ENCODE measurements at places on chromosomes 11 and 22.

GRCh38 chr11:115803073-115803740 lies 299.0 kb upstream of the CADM1 start:
- DNase-seq, result no peak

DNA sequence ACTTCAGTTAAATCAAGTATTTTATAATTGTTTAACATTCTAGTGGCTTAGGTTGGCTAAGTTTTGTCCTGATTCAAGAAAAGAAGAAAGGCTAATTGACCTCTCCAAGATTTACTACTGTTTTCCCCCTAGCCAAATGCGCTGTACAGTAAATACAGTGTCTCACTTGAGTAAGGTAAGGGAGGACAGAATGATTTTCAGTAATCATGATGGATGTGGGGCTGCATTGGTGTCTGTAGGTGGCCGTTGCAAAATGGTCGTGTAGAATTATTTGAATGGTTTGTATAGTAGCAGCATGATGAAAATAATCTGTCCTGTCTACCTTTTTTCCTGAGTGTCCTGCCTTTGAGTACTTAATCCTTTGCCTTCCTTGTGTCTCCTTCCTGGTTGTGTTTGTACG lies 4.6 kb downstream of the CECR2 start:
- no peak for DNase-seq

GRCh38 chr11:6345366-6345765 lies 25.1 kb upstream of the CAVIN3 start:
- no peak for DNase-seq

DNA sequence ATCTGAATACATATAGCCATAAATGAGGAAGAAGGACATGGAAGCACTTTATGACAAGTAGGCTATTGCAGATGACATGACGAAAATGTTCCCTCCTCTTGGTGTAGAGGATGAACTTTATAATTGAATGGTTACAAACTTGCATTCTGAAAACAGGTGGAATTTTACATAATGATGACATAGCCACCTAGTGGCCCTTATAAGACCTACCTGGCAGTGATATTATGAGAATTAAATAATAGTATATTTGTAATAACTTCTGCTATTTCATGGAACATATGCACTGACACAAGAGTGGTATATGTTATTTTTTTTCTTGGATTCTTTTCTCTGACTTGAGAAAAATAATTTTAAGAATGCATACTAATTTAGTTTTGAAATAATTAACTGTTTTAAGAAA lies 22.9 kb downstream of the TRIM22 start:
- DNase-seq, result peak; percentile 48

- DNase-seq, result peak; percentile 23
Observed at GRCh38 chr11:8263109-8263768, 439 bp downstream of the LMO1 start.

DNA sequence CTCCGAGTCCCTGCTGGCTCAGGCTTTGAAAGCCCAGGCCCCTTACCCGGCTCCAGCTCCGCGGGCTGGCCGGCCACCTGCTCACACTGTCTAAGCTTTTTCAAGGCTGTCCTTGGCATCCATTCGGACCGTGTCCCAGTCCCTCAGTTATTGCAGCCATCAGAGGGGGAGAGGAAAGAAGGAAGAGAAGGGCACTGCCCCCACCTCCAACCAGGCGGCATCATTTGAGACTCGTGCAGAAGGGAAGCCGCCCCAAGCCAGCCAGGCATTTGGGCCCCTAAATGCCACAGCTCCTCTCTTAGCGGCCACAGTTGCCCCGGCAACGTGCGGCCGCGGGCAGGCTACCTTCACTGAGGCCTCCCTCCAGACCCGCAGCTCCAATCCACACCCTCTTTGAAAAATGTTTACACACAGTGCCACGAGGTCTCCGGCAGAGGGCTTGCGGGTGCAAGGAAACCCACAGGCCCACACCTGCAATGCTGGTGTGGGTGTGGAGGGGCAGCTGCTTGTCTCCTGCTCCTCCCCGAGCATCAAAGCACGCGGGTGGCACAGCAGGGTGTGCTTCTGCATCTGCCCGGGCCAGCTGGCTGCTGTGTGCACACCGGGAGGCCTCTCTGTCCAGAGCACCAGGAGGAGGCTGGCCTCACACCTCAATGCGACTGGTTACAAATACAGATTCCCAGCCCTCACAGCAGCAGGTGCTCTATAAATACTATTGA lies 124.4 kb downstream of the CTTN start:
- no peak for DNase-seq

DNA sequence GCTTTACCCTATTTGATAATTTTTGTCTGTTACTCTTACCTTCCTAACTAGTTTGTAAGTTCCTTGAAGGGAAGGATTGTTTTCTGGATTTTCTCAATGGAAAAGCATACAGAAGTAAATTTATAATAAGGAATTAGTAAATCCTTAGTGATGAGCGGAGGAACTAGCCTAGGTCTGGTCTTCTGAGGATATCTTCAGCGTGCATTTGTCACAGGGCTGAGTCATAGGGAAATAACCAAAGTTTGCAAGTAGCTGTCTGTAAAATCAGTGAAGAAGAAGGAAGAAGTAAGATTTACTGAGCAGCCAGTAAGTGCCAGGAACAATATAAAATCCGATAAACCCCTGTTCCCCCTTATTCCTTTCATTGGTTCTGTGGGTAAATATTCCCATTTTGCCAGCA lies 162.7 kb upstream of the SORL1-AS1 start:
- DNase-seq, result peak; percentile 57

DNA sequence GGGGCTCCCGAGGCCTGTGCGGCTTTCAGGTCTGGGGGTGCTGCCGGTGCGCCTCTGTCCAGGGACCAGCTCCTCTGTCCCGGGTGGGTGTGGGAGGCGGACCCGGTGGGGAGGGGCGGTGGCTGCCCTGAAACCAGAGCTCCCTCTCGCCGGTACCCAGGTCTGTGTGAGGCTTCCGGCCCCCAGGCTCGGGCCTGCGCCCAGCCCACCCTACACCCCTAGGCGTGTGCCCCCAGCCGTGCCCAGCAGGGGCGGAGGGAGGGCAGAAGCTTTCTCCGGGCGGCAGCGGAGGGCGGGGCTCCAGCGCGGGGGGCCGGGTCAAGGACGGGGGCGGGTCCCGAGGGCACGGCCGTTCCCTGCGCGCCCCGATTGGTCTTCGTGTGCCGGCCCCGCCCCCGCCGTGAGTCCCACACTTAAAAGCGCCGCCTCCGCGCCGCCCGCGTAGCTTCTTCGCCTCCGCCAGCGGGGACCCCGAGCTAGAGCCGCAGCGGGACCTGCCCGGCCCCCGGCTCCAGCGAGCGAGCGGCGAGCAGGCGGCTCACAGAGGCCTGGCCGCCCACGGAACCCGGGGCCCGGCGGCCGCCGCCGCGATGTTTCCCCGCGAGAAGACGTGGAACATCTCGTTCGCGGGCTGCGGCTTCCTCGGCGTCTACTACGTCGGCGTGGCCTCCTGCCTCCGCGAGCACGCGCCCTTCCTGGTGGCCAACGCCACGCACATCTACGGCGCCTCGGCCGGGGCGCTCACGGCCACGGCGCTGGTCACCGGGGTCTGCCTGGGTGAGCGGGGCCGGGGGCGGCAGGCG lies 616 bp downstream of the PNPLA2 start:
- peak; percentile 92 for DNase-seq

DNA sequence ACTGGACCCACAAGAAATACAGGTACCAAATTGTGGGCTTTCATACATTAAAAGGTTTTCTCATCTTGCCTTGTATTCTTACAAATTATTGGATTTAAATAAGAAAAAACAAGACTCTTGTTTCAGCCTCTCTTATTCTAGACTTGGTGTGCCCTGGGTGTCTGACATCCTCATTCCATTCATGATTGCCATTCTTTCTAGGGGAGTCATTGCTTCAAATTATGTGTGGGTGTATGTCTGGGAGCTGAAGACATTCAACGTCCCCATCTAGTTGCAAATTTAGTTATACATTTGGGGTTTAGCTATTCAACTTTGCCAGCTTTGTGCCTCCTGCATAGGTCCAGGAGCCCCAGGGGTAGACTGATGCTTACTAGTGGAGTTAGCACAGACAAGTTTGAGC lies 18.1 kb downstream of the MAML2 start:
- DNase-seq, result peak; percentile 87

- DNase-seq, result peak; percentile 49
Observed at GRCh38 chr11:114075891-114076441, 16.5 kb downstream of the ZBTB16 start.

DNA sequence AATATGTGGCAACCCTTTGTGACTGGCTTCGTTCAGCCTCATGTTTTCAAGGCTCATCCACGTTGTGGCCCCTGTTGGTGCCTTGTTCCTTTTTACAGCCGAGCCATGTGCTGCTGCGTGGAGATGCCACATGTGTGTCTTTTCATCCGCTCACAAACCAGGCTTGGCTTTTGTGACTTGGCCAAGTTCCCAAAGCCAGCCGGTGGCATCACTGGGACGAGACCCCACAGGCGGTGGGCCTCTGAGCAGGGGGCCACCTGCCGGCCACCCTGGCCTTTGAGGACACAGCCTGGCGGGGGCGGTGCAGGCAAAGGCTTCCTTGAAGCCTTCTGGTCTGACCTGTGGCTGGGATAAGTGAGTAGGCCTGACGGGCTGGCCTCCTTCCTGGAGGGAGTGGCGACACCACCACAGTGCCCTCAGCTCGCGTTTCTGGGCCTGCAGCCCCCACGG lies 10.5 kb downstream of the GRK2 start:
- DNase-seq, result peak; percentile 59

DNA sequence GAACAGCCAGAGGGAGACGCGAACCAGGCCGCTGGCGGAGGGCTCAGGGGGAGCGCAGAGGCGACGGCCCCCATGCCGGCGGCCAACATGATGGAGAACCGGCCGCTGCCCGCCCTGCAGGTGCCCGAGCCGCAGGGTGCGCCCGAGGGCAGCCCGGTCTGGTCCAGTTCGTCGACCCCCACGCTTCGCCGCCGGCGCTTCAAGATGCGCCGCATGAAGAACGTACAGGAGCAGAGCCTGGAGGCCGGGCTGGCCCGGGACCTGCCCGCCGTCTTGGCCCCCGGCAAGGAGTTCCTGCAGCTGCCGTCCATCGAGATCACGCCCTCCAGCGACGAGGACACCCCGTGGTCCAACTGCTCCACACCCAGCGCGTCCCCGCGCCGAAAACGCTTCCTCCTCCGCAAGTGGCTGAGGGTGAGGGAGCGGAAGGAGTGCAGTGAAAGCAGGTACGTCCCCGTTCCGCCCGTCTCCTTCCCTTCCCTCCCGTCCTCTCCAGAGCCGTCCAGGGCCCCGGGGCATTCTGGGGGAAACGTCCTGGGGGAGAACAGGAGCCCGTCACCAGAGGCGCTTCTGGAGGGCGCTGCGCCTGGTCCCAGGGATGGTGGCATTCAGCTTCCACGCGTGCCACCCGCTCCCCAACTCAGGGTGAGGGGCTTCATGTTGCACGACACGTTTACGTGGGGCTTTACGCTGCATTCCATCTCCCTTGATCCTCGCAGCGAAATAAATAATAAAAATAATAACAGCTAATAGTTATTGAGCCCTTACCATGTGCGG lies 840 bp downstream of the GRAMD1B start:
- peak; percentile 83 for DNase-seq

- DNase-seq, result no peak
Observed at GRCh38 chr11:17165247-17165890, 42.4 kb downstream of the PIK3C2A start.

DNA sequence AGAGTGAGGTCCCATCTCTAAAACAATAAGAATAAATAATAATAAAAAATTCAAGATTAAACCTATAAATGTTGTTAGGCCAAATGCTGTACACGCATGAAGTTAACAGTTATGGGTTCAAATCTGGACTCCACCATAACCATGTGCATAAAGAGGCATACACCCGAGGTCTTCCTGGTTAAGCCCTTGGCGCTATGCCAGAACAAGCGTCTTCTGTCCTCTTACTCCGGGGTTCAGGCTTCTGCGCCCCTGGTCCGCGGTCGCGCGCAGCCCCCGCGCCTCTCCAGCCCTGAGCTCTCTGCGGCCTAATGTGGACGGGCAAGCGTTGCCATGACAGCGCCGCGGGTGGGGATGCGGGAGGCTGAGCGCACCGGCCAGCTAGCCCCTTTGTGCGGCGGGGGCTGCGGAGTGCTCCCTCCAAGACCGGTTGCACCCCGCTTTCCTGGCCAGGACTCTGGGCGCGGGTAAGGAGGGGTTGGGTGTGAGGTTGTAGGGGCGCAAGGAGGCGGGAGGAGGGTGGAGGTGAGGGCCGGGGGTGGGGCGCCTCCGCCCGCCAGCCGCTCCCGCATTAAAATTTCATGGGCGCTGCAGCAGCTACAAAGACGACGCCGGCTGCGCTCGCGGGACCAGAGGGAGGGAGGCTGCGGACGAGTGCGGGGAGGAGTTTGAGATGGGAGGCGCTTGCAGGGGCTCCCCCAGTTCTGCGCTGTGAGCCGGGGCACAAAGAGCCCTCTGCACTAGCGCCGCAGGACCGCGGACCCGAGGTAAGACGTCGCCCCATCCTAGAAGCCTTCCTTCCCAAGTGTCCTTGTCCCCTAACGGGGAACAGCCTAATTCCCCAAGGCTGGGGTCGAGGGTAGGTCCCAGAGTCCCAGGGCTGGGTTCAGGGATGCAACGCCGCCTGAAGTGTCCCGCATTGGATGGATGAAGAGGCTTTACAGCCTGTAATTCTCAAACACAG lies at the start of gene MIAT:
TSS of gene MIAT (plus strand) at position 698 of the 961 bp plus-strand sequence.
- peak; percentile 48 for DNase-seq

DNA sequence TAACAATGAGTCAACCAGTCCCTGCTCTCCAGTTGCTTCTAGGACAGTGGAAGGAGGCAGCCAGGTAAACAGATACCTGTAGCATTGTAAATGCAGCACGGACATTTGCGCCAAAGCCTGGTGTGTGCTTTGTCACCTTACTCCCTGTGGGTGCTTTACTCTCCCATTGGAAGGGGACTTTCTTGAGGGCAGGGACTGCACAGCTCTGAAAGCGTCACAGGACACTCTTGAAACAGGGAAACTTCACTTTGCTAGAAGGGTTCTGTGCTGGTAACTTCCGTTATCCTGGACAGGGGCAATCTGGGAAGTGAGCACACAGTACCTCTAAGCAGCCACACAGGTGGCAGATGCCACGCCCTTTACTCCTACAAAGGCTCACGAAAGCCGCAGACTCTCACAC lies 99.8 kb downstream of the MYO18B start:
- no peak for DNase-seq

DNA sequence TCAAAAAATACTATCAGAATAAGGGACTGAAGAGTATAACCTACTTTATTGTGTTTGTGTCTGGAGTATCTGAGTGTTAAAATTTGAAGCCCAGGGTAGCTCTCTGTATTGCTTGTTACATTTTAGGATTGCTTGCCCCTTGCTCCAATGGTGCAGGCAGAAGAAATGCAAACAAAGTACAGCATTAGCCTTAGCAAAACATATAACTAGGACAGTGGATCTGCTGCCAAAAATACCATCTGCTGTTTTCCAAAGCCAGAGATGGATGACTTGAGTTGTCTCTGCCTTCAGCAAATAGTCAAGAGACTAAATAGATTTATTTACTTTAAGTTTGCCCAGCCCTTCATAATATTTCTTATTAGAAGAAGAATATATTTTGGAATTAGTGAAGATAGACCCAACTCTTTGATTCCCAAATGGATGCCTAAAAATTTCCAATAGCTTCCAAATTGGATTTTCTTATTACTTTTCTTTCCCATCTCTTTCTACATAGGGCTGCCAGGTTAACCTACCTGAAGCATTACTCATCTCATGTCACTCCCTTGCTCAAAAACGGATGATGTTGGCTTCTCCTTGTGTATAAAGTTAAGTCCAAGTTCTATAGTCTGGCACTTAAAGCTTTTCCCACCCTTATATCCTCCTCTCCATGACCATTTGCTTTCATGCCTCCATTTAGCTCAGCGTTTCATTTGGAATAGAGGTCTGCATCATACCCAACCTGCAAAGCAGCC lies 66.3 kb downstream of the LDLRAD3 start:
- no peak for DNase-seq

GRCh38 chr11:47864901-47865300 lies 16.8 kb upstream of the NUP160 start:
- DNase-seq, result peak; percentile 48

Measured in ELR (cell line).